WTC11 (cell line): ENCODE measurements at places on chromosomes 16 and 17.
A peak's percentile ranks its signal among the peaks of the same experiment; 100 is the strongest.

DNA sequence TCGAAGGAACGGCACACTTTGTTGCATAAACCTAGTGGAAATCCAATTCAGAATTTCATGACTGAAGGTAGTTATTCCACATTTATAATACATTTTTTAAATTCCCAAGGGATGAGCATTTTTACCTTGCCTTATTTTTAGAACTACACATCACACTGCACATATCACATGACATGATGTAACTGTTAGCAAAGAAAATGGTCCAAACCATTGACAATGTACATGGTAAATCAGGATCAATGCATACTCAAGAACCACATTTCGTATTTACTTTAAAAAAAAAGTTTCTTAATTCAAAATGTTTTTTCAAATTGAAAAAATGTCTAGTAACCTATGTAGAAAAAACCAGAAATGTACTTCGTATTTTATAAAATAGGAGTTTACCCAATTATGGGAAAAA, 2.5 kb downstream of the KANSL1 start:
- H3K4me1 ChIP-seq: peaks cover 57% of the 10 kb centered on the region
- H3K27me3 ChIP-seq: no peaks in the 10 kb centered on the region
- DNase-seq: no peak
- peak overlapping the region; percentile 54 for H3K27ac ChIP-seq
- peaks cover 2% of the 10 kb centered on the region; the same call in 1 of the 2 replicates for H3K36me3 ChIP-seq

DNA sequence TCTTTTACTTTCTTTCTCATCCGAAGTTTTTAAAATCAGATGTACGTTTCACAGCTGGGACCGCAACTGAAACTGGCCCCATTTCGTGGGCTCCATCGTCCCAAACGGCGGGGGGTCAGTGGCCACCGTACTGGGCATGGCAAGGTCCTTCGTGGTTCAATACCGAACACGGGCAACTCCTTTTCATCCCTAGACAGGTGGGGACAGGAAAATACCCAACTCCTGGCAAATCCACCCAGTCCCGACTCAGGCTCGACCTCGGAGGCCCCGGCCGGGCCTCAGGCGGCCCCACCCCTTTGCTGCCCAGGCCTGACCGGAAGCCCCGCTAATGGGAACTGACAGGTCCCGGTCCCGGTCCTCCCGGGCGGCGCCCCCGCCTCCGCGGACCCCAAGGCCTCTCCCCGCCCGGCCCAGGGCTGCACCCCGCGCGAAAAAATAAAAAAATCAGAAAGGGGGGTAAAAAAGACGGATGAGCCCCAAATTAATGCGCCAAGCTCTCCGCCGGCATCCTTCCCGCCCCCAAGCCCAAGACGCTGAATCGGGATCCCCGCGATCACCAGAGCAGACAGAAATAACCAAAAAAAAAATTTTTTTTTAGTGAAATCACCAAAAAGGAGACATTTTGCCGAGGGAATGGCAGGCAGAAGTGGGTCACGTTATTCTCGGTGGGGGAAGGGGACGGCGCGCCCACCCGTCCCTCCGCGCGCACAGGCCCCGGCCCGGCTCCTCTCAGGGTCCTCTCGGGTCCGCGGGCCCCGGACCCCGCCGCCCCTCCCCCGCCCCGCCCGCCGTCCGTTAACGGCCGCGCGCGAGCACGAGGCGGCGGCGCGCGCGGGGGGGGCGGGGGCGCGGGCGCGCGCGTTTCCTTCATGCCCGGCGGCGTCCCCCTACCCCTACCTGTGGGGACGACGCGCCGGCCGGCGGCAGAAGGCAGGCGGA, 562 bp downstream of the ZC3H7A start:
- peaks cover 7% of the 10 kb centered on the region; the same call in 1 of the 2 replicates for H3K36me3 ChIP-seq
- no peaks in the 10 kb centered on the region for H3K27me3 ChIP-seq
- DNase-seq: peak; percentile 54
- peak overlapping the region; percentile 81 for H3K4me3 ChIP-seq

GRCh38 chr16:59324462-59324861, 590.3 kb upstream of the GOT2 start:
- no peak overlapping the region for H3K27ac ChIP-seq
- peaks cover 19% of the 10 kb centered on the region for H3K4me1 ChIP-seq
- H3K36me3 ChIP-seq: no peaks in the 10 kb centered on the region
- H3K27me3 ChIP-seq: peaks cover 25% of the 10 kb centered on the region

GRCh38 chr17:57285701-57286100, 29.4 kb downstream of the MSI2 start:
- peaks cover 81% of the 10 kb centered on the region for H3K4me1 ChIP-seq
- DNase-seq: no peak
- H3K27me3 ChIP-seq: no peaks in the 10 kb centered on the region
- H3K36me3 ChIP-seq: 0 out of 2 replicates have a peak, but pooled peaks cover 2% of the 10 kb centered on the region

DNA sequence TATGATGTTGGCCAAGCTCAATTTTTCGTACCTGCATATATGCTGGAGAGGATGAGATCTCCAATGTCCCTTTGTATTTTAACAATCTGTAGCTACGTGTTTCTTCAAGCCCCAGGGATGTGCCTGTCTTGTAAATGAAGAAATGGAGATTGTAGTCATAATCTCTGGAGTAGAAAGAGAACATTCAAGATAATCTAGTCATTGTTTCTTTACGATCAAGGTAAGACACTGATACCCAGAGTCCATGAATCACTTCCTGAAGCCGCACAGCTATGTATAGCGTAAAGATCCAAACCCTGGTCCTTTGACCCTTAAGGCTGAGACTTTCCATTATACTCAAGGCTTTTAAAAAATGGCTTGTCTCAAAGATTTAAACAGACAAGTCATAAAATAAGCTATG, 205.5 kb downstream of the HS3ST3B1 start:
- H3K4me1 ChIP-seq: no peaks in the 10 kb centered on the region
- H3K36me3 ChIP-seq: peaks cover 3% of the 10 kb centered on the region
- H3K4me3 ChIP-seq: no peak overlapping the region
- no peaks in the 10 kb centered on the region; the same call in 1 of the 2 replicates for H3K27me3 ChIP-seq

DNA sequence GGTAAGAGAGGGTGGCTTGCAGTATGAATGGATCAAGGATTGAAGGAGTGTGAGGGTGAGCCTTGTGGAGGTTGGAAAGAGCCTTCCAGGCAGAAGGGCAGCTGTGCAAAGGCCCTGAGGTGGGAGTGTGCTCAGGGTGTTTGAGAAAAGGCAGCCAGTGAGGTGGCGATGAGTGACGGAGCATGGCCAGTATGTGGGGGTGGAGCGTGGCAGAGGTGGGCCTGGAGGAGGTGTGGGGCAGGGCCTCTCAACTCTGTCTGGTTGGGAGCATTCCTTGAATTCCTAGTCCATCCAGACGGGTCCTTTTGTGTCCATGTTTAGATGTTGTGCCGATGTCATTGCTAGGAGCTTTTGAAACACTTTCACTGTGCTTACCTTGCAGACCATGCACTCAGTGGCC, 51.3 kb downstream of the EPN2 start:
- no peak overlapping the region; the same call in 1 of the 2 replicates for H3K4me3 ChIP-seq
- peaks cover 16% of the 10 kb centered on the region for H3K36me3 ChIP-seq
- DNase-seq: peak; percentile 57
- H3K27me3 ChIP-seq: no peaks in the 10 kb centered on the region

- H3K36me3 ChIP-seq: no peaks in the 10 kb centered on the region
- H3K4me1 ChIP-seq: peaks cover 12% of the 10 kb centered on the region
- DNase-seq: peak; percentile 46
- H3K27me3 ChIP-seq: peaks cover 40% of the 10 kb centered on the region
- H3K4me3 ChIP-seq: peak overlapping the region; percentile 76
Measured at GRCh38 chr17:21377705-21378396, 1.7 kb downstream of the KCNJ12 start.

GRCh38 chr16:23670137-23670776, 8.4 kb upstream of the PLK1 start:
- H3K4me1 ChIP-seq: no peaks in the 10 kb centered on the region
- H3K4me3 ChIP-seq: no peak overlapping the region
- peaks cover 34% of the 10 kb centered on the region for H3K36me3 ChIP-seq
- H3K27ac ChIP-seq: no peak overlapping the region; the same call in 1 of the 2 replicates
